Osteoblast (primary cell): ENCODE measurements at places on chromosomes 1 and 21. TPM values are rescaled to one million over a fixed set of nuclear protein-coding genes. Genes with fewer than 3 reads are reported as not detected.

The PGLYRP4 gene
- not detected in 2 replicates for total RNA-seq

The LAD1 gene
- total RNA-seq: not detected in 2 replicates

The TMOD4 gene
- 0.36 TPM in 1 of 2 replicates, not detected in the other for total RNA-seq

The F5 gene
- not detected in 2 replicates for total RNA-seq

The VWA5B1 gene
- not detected in 2 replicates for total RNA-seq

The AGT gene
- 1.5 and 6.2 TPM in 2 replicates for total RNA-seq

DNA sequence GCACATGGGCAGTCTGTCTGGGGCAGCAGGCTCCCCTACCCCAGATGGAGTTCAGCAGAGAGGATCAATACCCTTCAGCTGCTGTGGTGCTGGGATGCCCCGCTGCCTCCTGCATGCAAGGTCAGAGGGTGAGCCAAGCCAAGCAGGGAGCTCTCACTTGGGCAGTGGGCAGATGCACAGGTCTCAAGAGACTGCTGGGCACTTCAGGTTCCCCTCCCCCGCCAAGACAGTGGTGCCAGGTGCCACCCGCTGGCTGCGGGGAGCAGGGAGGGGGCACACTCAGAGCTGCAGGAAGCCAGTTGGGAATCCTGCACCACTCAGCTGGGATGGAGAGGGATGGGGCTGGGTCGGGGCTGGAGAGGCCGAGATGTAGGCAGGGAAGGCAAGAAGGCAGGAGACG is 15.8 kb upstream of the EVA1B start:
- no peak for DNase-seq

GRCh38 chr1:236534151-236534651 is 10.4 kb downstream of the LGALS8 start:
- DNase-seq: peak; percentile 85

- DNase-seq: no peak
These were observed 38.4 kb upstream of the TRABD2B start for GRCh38 chr1:48035371-48036141.
